WERI-Rb-1 (cell line): ENCODE measurements at places on chromosomes 1 and 21.
A peak's percentile ranks its signal among the peaks of the same experiment; 100 is the strongest.

DNA sequence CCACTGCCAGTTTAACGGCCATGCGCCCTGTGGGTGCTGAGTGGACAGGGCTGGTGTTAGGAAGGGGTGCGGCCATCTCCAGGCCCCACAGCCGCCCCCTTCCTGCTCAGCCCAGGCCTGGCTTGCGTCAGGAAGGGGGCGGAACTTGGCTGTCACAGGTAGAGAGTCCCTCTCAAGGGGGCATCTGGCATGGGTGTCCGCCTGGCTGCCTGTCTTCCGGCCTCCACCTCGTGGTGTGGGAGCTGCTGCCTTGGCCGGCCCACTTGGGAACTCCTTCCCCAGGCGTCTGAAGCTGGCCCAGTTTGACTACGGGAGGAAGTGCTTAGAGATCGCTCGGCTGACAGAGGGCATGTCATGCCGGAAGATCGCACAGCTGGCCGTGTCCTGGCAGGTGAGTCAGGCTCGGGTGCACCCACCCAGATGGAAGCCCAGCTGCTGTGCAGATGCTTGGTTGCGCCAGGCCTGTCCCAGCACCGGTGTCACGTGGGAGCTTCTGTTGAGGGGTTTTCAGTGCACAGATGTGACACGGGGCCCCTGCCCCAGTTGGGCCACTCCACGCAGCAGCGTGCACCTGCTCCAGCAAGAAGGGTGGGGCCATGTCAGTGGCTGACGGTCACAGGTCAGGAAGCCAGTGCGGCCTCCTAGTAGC, 9.1 kb upstream of the ATAD3B start:
- DNase-seq = no peak

GRCh38 chr1:10253755-10254154, 43.4 kb downstream of the KIF1B start:
- DNase-seq = peak; percentile 68

DNA sequence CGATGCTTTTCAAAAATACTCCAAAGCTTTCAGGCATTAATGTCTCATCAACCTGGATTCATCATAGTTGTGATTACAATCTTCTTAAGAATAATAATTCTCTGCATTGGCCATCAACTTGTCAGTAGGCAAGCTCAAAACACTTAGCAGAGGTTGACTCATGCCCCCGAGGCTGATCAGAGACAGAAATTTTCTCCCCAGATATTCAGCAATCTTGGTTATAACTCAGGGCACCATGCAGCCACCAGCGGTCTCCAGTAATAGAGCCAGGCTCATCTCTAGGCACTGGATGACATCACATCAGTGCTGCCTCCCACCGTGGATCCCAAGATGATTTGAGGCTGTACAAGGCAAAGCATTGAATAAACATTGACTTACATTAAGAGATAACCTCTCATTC, 14.3 kb upstream of the IFFO2 start:
- no peak for DNase-seq

DNA sequence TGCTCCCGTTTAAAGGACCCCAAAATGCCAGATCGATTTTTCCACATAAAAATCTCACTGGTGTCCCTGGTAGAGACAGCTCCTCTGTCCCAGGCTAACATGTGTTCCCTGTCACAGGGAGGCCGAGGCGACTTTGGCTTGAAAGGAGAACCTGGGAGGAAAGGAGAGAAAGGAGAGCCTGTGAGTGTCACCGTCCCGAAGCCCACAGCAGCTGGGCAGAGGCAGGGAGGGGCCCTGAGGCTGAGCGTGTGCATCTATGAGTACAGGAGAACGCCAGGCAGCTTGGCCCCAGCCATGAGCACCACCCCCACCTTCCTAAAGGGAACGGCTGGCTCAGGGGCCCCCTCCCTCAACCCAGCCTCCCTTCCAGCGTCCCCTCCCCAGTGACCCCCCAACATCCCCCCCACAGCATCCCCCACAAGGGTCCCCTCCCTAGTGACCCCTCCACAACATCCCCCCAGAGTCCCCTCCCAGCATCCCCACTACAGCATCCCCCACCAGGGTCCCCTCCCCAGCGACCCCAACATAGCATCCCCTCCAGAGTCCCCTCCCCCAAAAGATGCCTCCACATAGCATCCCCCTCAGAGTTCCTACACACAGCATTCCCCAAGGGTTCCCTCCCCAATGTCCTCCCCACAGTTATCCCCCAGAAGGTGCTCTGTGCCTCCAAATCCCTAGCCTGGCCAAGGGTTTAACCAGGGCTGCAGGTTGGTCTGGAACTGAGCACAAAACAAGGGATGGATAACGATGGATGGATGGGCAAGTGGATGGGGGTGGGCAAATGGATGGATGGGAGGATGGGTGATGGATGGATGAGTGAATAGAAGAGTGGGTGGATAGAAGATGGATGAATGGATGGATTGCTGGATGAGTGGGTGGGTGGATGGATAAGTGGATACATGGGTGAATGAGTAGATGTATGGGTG, 25.1 kb downstream of the COL6A2 start:
- DNase-seq = no peak

DNA sequence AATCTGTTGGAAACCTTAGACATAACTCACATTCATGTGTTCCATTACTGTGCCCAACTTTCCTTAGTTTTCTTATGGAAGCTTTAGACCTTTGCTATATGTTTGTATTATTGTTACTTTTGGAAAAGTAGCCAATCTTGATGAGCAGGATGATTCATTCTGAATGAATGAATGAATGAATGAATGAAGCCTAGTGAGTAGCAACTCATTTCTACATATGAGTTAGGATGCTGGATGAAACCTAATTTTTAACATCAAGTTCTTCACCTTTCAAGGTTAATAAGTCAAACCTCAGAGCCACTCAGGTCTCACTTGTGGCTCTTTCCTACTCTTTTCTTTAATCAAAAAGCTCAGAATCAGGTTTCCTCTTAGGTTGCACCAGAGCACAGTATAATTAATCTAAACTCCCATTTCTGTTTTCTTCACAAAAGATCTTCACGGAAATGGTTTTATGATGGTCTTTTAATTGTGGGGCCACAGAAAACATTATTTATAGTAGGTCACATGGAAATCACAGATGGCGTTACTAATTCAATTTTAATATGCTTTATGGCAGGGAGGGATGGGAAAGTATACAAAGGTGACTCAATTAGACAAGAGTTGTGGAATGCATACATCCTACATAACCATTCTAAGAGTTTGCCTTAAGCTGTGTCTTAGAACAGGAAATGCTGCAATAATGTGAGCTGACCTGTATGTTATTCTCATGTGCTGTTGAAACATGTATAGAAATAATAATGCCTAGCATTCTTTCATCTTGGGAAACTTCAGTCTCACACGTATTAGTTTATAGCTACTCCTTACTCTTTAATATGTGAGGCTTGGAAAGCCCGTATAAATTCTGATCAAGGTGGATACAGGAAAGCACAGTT, 4.5 kb upstream of the DDX59 start:
- DNase-seq = no peak

- DNase-seq = no peak
These were observed 65.5 kb downstream of the RNF187 start for GRCh38 chr1:228552596-228553176.

GRCh38 chr1:3003039-3003940, 18.0 kb upstream of the ACTRT2 start:
- DNase-seq = no peak

DNA sequence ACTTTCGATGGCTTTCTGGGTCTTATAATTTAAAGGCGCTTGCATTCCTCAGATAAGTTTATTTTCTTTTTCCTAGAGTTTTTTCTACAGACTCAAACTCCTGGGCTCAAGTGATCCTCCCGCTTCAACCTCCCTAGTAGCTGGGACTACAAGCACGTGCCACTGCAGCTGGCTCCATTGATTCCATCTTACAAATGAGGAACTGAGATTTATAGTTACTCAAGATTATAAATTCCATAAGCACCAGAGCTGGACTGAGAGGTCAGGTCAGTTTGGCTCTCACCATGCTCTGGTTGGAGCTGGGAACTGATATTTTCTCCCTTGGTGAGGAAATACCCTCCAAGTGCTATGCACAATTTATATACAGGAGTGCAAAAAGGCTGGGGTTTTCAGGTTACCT, 13.4 kb upstream of the PRPF38B start:
- no peak for DNase-seq

- no peak for DNase-seq
These were observed 4.2 kb downstream of the FABP3 start for GRCh38 chr1:31368611-31369107.

- no peak for DNase-seq
These were observed 23.5 kb downstream of the GJA4 start for GRCh38 chr1:34816332-34816731.

GRCh38 chr1:9844106-9844505, 20.3 kb upstream of the CLSTN1 start:
- no peak for DNase-seq

DNA sequence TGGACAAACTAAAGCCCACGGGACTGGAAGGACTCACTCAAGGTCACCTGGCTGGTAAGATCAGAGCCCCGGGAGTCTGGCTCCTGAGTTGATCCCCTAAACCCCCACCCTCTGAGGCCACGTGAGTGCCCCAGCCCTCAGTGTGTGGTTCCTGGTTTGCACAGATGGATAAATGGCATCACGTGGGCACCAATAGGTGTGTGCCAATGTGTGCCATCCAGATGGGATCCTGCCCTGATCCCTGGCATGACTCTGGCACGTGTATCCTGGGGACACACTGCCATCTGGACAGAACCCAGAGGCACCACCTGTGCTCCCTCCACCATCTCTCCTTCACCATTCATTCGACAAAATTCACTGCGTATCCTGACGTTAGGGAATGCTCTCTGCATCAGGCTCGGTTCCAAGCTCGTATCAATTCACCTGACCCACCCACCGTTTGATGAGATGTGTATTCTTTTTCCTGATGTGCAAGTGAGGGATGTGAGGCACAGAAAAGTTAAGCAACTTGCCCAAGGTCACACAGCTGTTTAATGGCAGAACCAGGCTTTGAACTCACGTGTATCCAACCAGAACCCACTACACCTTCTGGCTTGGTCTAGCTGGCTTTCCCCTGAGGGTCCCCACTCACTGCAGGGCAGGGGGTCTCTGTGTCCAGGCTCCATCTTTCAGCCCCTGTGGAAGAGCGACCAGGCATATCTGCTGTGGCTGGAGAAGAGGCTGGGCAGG, 49.8 kb upstream of the PAX7 start:
- no peak for DNase-seq

DNA sequence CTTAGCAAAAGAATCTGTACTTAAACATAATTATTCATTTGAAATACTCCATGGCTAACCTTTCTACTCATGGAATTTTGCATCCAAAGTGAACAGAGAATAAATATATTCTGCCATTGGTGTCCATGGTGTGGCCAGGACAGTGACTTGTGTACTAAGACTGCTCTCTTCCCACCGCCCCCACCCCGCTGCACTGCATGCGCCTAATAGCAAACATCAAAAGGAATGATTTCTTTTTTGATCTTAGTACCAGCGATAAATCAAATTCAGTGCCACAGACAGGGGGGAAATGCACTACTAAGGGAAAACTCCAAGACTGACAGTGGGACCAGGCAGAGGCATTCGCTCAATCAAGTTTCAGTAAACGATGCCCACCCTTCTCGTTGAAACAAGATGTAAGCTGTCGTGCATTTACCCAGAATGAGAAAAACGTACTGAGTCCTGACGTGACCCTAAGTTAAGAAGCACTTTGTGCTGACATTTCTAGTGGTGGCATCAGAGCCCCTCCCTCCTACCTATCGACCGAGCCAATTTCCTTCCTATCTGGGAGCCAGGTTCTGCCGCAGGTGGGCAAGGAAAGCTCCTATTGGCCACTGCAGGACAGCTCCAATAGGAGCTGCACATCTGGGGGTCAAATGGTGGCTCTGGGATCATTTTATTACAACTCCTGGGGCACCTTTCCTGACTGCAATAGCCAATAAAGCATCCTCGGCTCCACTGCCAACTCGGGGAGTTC, 12.5 kb downstream of the ESRRG start:
- DNase-seq = peak; percentile 39

DNA sequence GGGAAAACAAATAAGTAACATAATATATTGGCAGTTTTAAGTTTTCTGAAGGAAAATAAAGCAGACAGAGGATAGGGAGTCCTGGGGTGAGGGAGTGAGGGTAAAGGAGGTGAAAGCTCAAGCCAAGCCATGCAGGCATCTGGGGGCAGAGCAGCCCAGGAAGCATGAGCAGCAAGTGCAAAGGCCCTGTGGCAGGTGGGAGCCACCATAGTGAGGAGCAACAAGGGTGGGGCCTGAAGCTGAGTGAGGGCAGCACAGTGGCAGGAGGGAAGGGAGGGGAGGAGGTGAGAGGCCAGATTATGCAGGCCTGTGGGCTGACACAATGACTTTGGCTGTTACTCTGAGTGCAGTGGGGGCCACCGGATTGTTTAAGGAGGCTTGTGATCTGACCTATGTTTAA, 138.8 kb upstream of the TNR start:
- no peak for DNase-seq

- no peak for DNase-seq
These were observed 1.8 kb downstream of the LPGAT1 start for GRCh38 chr1:211828584-211829342.

DNA sequence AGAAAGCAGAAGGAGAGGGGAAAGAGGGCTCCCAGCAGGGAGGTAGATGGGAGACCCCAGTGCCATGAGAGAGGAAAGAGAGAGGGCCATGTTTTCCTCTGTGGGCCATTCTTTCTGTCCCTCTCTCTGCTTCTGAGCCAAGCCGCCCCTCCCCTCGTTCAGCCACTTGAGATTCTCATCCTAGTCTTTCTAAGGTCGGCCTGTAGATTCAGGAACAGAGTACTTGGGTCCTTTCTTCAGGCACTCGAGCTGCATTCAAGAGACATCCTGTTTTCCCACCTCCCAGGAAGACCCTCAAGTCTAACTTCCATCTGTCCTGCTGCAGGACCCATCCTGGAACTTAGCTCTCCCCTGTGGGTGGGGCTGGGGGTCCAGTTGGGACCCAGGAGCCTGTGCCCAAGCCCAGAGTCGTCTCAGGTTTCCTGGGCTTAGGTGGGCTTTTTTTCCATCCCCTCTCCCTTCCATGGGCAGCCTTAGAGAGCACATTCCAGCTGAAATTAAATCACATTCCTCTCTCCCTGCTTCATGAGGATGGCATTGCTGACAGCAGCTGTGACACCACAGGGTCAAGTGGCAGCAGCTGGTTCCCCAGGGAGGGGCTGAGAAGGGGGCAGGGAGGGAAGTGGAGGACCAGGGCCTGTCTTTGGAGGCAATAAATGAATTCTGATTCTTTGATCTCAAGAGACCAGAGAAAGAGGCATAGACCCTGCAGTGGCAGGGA, 13.0 kb downstream of the NES start:
- no peak for DNase-seq

- no peak for DNase-seq
These were observed 45.3 kb downstream of the MRPL39 start for GRCh38 chr21:25561668-25562641.

DNA sequence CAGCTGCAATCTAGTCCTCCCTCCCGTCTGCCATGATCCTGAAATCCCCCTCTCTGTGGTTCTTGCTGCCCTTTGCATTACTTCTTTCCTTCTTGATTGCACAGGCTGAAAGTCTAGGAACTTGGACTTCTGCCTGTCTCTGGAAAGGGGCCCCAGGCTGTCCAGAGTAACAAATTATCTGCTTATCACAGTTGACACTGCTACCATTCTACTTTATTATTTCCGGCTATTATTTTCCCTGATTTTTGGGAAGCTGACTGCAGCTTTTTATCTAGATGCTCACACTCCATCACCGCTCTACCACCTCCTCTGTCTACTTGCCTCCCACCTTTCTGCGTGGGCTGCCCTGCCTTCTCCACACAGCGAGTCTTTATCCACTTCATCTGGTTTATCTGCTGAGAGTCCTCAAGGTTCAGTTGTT, 202.1 kb upstream of the PLXNA2 start:
- DNase-seq = no peak
